ENCODE measurements at places on chromosomes 3 and 15.

GRCh38 chr3:128879991-128880390 is 571 bp downstream of the ACAD9 start:
- DNase-seq = no peak

DNA sequence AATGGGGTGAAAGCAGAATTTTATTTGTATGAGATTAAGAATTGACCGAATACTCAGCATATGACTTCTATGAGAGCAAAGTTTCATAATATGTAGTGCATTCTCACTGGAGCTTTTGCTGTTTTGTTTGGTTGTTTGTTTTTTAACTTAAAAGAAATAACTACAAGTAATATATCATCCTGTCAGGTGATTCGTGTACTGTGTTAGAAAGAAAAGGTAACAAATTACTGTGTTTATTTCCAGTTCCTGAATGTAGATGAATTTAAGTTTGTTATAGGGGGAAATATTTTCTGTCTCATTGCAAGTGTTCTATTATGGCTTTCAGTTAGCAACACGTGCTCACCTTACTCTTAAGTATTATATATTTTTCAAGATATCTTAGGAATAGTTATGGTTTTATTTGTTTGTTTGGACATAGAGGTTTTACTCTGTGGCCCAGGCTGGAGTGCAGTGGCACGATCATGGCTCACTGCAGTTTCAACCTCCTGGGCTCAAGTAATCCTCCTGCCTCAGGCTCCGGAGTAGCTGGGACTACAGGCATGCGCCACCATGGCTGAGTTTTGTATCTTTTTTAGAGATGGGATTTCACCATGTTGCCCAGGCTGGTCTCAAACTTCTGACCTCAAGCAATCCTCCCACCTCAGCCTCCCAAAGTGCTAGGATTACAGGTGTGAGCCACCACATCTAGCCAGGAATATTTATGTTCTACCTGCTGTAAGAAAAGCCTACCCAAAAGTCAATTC is 125.4 kb downstream of the FNDC3B start:
- no peak for DNase-seq

GRCh38 chr3:66706890-66707289 is 206.1 kb upstream of the LRIG1 start:
- no peak for DNase-seq

GRCh38 chr3:106086038-106086437 is 217.2 kb upstream of the CBLB start:
- DNase-seq = no peak

GRCh38 chr15:76809412-76810103 is 95.6 kb downstream of the SCAPER start:
- DNase-seq = no peak

- no peak for DNase-seq
Observed at GRCh38 chr15:81865850-81866537, 179.8 kb downstream of the MEX3B start.

DNA sequence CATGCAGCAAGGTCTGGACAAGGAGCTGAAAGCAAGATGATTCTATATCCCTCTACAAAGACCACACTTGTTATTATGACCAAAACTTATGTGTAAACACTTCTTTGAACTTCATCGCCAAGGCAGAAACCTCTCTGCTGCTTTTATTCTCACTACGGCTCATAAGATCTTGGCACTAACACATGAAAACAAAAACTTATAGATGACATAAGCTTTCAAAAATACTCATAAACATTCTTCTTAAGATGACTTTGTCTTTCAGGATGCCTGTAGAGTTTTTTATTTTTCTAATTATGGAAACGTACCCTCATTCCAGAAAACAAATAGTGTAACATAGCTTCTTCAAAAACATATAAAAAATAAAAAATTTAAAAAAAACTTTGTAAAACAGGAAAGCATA is 12.5 kb upstream of the C15orf61 start:
- no peak for DNase-seq

DNA sequence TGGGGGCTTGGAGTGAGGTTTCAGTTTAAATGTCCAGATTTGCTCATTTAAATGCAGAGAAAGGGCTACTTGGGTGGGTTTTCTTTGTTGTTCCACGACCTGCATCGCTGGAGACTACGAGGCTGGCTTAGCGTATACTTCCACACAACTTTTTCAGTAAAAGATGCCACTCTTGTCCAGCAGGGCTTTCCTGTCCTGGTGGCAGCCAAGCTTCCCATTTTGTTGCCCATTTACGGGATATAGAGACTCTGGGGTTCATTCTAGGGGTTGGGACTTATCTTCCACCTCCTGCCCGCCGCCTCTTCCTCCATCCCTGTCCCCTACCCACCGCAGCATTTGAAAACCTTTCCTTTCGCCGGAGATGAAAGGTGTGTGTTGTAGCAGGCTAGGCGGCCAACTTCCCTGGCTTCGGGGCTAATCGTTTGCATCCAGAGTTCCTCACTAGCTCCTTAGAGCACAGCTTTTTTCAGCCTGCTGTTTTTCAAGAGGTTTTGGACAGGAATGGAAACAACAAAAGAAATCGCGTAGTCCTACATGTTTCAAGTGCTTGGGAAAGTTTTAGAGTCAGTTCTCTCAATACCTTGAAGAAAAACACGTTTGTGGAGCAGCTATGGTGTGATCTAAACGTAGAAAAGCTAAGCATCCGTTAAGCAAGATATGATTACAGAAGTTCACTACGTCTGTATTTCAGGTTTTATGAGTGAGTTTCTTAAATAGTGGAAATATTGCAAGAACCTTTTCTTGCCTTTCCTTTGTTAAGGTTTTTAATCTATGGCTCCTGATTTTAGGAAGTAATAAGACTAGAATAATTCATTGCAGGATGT is 843 bp downstream of the CHRNA5 start:
- no peak for DNase-seq

GRCh38 chr3:40417845-40418543 is 31.0 kb downstream of the ENTPD3 start:
- no peak for DNase-seq

DNA sequence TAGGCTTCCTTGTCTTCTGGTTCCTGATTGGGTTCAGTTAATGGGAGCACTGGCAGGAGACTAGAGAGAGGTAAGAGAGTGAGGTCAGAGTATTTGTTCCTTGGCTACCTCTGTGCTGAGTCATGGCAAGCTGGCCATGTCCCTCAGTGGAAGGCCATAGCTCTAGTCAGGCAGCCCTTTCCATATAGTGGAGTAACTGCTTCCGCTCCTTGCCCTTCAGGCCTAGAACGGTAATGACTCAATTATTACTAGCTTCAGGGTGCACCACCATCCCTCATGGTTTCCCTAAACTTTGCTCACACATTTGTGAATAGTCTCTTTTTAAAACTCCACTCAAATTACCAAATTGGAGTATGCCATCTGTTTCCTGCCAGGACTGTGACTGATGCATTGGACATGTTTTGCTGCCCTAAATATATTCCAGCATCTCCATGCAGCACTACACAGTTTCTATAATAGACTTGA is 10.5 kb upstream of the ANO10 start:
- no peak for DNase-seq
